ENCODE measurements at places on chromosomes 2 and 18.

DNA sequence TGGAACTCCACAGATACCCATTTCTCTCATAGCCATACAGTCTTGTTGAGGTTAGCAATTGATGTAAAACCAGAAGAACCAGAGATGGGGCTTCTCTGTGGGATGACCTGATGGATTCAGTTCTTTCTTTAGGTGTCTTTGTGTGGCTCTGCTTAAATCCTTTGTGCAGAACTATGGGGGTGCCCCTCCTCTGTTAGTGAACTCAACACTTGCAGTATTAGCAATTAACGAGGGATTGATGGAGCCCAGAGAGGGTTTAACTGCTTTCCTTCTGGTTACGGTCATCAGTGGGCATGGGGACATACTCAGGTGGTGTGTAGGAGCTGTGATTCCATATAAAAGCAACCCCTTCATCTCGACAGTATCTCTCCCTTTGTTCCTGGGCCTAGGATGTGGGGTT lies 406.8 kb upstream of the FAM98A start:
- DNase-seq = no peak

DNA sequence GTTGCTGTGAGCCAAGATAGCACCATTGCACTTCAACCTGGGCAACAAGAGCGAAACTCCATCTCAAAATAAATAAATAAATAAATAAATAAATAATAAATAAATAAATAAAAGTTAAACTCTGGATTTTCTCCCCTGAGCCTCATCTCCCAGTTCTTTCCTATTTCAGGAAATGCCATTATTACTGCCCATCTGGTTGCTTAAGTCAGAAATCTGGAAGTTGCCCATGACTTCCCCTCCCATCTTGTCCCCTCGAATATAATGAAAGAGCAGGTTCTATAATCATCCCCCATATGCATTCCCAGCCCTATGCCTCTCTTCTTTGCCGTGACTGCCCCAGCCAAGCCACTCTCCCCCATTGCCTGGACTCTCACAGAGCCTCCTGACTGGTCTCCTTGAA lies 4.2 kb upstream of the PSD4 start:
- no peak for DNase-seq

DNA sequence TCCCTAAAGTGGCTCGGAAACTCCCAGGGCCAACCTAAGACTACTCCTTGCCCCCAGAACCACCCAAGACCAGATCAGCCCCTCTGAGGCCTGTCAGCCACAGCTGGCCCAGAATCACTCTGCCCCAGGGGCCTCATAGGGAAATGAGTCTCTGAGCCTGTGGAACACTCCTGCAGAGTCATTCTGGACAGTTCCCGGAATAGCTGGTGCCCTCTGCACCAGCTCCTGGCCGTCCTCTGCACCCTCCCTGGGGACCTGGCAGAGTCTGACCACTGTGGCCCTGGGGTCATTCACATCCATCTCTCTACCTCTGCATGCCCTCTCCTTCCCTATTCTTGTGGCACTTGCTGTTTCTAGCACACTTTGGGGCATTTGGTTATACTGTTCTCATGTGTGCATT lies 14.6 kb upstream of the TMEM214 start:
- DNase-seq = no peak

- no peak for DNase-seq
Measured at GRCh38 chr2:69692424-69692823, 48.9 kb upstream of the AAK1 start.

DNA sequence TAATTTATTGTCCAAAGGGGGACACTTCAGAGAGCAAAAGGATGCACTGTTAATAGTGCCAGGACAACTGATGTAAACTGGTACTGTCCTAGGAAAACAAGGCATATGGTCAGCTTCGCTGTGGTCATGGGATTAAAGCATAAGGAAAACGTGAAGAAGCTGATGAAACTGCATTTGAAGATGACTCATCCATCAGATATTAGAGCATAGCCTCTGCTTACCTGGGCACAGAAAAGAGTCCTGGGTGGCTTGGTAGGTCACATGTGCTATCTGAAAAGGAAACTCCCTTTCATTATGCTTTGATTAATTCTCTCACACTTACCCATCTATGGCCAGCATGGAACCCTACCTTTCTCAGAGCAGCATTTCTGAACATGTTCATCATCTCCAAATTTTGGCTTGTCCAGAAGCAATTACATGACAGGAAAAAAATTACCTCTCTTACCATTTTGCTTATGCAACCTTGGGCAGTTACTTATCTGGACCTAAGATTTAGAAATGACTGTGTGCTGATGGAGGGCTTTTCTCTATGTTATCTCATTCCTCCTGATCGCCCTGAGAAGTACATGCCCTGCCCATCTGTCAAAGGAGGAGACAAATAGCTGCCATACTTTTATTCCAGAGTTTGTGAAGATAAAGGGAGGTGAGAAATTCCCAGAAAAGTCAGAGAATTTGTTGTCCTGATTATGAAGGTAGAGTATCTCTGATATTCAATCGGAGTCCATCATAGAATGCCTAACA lies 275.3 kb upstream of the SLC14A2 start:
- no peak for DNase-seq

GRCh38 chr18:52070291-52070756 lies 269.7 kb upstream of the DCC start:
- no peak for DNase-seq

DNA sequence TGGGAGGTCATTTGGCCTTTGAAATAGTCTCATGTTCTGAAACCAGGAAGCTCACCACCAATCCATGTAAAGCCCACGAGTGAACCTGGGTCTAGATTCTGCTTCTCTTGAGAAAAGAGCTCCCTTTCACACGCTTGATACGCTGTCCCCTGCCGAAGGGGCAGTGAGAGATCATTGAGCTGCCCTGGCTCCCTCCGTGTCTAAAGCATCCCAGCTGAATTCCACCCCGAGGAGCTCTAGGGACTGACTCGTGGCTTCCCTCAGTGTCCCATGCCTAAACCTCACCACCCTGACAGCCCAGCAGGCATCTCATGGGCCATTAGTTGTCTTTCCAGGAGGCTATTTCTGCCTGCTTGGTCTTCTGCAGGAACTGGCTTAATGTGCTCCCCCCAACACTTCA lies 68.6 kb downstream of the COL6A3 start:
- no peak for DNase-seq

GRCh38 chr2:109350526-109350925 lies 221.5 kb downstream of the SH3RF3 start:
- no peak for DNase-seq

DNA sequence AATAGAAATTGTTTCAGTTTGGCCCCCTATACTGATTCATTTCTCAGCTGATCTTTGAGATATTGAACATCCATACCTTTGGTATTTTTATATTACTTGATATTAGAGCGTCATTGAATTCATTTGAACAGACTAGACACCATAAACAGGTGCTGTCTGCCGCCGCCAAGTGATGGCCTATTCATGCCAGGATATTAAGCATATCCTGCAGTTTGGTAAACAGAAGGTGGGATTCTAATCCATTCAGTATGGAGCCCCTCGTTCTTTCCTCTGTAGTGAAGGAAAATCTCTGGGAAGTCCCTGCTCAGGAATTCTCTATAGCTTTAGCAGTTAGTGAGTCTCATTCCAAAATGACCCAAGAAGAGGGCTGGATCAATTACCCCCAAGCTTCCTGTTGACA lies 23.0 kb upstream of the CD28 start:
- DNase-seq = no peak

DNA sequence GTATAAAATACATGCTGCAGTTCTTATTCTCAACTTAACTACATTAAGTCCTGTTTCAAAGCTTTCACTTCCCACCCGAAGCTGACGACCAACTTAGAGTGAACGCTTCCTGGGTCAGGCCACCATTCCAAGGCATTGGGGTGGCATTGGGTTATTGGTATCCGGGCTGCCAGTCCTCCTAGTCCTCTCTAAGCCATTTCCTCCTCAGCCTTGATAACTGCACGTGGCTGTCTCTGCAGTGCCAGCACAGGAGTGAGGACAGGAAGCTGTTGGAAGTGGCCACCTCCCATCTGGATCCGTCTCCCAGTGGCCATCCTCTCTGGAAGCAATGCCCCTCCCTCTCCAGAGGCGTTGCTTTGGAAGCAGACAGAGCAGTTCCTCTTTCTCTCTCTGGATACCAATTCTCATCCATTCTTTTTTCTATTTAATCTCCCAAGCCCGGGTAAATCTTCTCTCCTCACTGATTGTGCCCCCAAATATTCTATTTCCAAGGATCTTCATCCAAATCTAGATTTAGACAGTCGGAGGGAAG lies 354.7 kb downstream of the EIPR1 start:
- no peak for DNase-seq

GRCh38 chr2:168186452-168186851 lies 60.9 kb downstream of the STK39 start:
- DNase-seq = no peak

DNA sequence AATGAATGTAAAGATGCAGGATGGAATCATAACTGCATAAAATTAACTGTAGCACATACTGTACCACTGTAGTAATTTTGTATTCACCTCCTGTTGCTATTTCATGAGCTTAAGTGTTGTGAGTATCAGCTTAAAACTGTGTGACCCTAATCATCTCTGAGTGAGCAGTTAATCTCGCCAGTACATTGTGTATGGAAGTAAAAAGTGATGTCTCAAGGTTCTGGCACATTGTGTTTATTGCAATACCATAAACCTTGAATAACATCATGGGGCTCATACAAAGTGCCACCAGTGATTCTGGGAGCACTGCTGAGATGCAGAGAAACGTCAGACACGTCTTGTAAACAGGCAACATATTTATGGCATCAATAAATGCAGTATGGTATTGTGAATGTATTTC lies 124.5 kb downstream of the PMAIP1 start:
- DNase-seq = no peak

DNA sequence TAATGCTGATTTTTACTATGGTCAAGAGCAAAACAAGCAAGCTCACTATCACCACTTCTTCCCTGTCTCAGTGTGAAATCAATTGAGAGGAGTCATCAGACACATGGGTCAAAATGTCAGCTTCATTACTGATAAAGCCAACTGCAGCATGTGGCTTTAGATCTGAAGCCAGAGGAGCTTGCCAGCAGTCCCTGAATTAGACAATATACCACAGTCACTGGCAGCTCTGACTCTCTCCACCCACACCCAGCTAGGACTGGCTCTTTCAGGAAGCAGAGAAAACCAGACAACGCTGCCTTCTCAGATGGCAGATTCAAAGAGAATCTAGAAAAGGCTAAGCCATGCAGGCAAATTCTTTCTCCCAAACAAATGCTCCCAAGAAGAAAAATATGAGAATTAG lies 20.0 kb upstream of the ASB18 start:
- DNase-seq = no peak

GRCh38 chr18:23228102-23229061 lies 93.1 kb downstream of the CABLES1 start:
- no peak for DNase-seq

DNA sequence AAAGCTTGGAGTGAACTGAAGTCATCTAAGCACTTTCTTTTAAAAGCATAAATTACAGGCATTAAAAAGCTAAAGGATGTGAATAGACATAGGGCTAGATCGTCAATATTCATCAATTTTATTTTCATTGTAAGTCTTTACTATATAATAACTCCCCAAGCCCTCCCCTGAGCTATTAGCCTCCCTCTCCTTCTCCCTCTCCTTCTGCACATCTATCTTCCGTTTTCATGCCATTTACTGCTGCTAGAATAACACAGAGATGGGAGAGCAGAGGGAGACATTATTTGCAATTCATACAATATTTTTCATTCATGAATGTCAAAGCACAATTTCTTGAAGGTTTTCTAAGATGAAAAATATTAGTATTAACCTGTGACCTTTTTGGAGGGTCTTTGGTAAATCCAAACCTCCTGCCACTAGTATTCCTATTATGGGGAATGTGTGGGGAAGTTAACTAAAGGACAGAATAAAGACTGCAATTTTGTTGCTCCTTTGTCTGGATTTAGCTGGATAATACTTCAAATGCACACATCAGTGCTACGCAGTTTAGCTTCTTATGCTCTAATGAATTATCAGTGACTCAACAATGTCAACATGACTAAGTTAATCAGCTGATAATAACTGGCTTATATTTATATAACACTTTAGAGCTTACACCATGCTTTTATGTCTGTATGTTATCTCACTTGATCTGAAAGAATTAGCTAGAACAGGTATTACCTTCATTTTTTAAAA lies 28.2 kb upstream of the MFF start:
- DNase-seq = no peak

DNA sequence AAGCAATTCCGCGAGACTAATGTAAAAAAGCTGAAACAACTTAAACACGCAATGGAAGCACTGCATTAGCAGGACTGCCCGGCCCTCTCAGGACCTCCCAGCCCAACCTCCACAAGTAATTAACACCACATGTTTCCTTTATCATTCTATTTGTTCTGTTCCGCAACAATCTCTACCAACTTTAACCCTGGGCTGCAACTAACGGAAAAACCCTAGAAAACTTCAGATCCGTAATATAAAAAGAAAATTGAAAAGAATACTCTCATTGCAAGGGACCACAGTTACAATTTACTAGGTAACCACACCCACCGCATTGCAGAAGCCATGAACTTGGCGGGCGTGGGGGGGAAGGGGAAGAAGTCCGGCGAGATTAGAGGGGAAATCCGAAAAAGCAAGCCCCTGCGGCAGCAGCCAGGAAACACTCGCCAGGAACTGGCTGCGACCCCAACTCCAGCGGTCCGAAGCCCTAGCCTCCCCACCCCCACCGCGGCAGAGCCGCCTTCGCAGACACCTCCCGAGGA lies 1.2 kb downstream of the EPB41L3 start:
- no peak for DNase-seq

DNA sequence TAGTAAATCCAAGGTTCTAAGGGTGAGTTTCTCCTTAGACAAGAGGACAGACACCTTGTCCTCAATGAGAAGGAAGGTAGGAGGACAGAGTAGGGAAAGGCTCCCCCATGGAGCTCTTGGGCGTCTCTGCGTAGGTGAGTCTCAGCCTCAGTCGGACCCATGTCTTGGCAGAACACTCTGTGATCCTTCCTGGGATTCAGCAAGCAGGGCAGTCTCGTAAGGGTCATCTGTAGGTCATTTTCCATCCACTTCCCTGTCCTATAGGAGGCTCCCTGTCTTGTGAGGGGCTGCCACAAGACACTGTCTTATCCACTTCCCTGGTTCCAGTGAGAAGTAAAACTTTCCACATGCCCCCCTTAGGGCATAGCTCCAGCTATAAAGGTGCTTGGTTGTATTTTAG lies 122.6 kb upstream of the TWIST2 start:
- DNase-seq = no peak

DNA sequence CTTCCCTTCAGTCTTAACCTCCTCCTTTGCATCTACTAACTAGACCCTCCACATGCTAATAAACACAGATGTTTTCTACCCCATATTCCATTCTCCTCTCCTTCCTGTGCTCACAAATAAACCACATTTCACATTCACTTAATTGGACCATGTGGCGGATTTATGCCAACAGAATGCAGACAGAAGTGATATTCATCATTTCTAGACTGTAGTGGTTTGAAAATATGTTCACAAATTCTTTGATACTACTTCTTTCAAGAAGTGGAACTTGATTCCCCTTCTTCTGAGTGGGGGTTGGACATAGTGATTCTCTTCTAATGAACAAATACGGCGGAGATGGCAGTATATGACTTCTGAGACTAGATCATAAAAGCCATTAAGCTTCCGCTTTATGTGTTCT lies 73.5 kb upstream of the SPTBN1 start:
- no peak for DNase-seq

- no peak for DNase-seq
Measured at GRCh38 chr18:40124107-40124506, 1830.9 kb upstream of the PIK3C3 start.
